ENCODE measurements at places on chromosomes 16 and 17.

DNA sequence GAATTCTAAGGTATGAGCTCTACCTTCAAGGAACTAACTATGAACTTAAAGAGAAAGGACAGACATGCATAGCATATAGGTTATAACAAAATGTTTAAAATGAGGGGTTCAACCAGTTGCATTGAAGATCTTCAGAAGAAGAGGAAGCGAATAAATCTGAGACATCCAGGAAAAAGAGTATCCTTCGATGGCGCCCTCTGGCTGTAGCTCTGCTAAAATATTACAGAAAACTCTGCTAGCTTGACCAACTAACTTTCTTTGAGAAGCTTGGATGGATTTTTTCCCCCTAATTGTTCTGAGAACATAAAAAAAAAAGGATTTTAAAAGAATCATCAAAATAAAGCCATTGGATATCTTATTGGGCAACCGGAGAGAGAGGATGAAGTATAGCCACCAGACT lies 659.9 kb upstream of the SOX9 start:
- DNase-seq, result no peak

- no peak for DNase-seq
Observed at GRCh38 chr17:50194140-50194933, 7.1 kb downstream of the COL1A1 start.

GRCh38 chr16:79284766-79285165 lies 315.8 kb downstream of the MAF start:
- DNase-seq, result no peak

DNA sequence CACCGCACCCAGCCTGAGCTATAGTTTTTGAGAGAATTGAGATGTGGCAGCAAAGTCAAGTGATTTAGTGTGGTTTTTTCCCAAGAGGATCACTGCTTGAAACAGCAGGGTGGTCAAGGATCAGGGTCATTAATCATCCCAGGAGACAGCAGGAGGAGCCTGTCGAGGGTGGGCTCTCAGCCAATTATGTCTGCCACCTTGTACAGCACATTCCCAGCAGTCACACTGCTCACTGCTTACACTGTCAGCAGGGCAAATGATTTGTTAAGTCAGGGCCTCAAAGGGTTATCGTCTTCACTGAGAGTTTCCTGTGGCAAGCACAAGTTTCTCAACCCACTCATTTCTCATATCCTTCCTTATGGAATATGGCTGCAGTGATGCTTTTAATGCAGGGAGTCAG lies 13.2 kb downstream of the B3GNT9 start:
- DNase-seq, result no peak

- no peak for DNase-seq
Observed at GRCh38 chr17:81651692-81652091, 4.7 kb downstream of the PDE6G start.

GRCh38 chr17:10875984-10876555 lies 38.2 kb upstream of the PIRT start:
- peak; percentile 20 for DNase-seq

- no peak for DNase-seq
Observed at GRCh38 chr17:3900646-3901045, 7.8 kb upstream of the CAMKK1 start.

- no peak for DNase-seq
Observed at GRCh38 chr17:32827227-32827626, 49.7 kb downstream of the MYO1D start.

DNA sequence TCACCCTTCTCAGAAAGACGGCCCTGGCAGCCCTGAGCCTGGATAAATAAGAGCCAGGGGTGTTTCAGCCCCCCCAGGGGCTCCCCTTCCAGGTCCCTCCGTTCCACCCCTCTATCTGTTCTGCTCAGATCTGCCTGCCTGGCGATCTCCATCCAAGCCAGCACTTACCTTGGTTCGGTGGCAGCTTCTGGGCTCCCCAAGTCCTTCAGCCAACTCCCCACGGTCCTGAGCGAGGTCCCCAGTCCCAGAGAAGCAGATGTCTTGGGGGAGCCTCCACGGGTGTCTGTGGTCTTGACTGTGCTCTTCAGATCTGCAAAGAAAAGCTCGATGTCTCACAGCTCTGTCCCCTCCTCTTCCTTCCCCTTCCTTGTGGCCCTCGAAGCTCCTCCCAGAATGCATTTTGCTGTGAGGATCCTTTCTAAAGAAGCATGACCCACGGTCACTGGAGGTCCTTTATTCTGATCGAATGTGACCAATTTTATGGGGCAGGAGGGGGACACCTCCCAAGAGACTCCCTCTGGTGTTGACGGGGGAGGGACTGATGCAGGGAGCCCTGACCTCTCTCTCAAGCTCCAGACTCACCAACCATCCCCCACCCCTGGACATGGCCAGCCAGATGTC lies at the start of gene PIK3R6:
TSS of gene PIK3R6 (minus strand) at position 314 of the 621 bp plus-strand sequence. CDS start 17,880 bp downstream, outside the sequence.
- DNase-seq, result no peak

DNA sequence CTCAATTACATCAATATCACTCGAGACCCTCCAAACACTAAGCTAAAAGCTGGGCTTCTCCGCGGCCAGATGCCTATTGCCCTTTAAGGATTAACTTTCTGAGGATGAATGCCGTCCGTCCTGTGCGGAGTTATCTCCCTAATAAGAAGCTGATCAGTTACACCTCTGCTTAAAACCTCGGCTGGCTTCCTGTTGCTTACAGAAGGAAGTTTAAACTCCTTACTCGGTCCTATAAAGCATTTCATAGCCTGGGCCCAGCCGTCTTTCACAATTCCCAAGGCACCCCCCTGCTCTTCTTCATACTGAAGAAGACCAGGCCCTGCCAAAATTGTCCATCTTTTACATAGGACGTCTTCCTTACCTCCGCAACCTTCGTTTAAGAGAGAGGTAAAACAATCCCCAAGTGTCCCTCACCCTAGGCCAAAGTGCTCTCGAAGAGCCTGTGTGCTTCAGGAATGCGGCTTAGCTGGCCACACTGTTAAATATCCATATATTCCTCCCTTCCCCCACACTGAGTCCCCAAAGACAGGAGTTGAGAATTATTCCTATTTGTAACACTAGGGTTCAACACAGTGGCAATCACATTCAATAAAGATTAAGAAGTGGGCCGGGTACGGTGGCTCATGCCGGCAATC lies 112.6 kb upstream of the IRX5 start:
- DNase-seq, result no peak

GRCh38 chr17:74815550-74816370 lies 39.6 kb upstream of the NAT9 start:
- no peak for DNase-seq

GRCh38 chr17:46869975-46870803 lies 18.8 kb downstream of the WNT9B start:
- no peak for DNase-seq

DNA sequence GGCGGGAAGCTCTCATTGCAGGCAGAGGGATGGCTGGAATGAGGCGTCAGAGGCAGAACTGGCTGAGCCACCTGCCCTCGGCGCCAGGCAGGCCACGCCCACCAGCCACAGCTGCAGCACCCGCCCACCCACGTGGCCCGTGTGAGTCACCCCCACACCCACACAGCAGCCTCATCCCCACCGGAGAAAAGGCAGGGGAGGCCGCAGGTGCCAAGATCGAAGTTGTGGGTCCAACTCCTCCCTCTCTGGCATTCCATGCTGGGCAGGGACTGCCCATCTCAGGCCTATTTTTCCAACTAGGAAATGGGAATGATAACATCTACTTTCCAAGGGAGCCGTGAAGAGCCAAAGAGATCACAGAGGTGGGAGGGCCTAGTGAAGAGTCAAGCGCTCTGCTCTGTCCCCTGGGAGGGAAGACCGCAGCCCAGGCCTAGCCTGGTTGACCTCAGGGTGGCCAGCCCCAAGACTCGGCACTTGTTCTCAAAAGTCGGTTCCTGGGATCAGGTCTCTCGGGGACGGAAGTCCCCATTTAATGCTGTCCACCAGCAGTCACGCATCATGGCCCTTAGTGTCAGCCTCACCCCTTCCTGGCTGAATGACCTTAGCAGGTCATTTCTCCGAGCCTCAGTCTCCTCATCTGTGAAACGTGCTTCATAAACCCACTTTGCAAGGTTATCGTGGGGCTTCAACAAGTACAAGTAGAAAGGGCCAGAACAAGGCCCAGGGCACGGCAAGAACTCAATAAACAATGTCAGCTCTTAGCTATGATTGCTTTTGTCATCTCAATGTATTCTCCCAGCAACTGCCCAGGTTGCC lies at the start of gene TRPV3:
TSS of gene TRPV3 (minus strand) at position 45 of the 816 bp plus-strand sequence. CDS start 2,962 bp downstream, outside the sequence.
- DNase-seq, result peak; percentile 70

- DNase-seq, result no peak
Observed at GRCh38 chr16:80507538-80507937, 33.3 kb upstream of the DYNLRB2 start.

GRCh38 chr17:77681861-77682260 lies 276.6 kb upstream of the TNRC6C start:
- no peak for DNase-seq

- DNase-seq, result no peak
Observed at GRCh38 chr17:82804442-82805191, 35.2 kb downstream of the ZNF750 start.

GRCh38 chr17:17812211-17813054 lies 24.4 kb downstream of the SREBF1 start:
- DNase-seq, result peak; percentile 65

- no peak for DNase-seq
Observed at GRCh38 chr17:17460038-17460437, 16.8 kb upstream of the MED9 start.

GRCh38 chr17:72972263-72972951 lies 120.1 kb downstream of the SLC39A11 start:
- no peak for DNase-seq

DNA sequence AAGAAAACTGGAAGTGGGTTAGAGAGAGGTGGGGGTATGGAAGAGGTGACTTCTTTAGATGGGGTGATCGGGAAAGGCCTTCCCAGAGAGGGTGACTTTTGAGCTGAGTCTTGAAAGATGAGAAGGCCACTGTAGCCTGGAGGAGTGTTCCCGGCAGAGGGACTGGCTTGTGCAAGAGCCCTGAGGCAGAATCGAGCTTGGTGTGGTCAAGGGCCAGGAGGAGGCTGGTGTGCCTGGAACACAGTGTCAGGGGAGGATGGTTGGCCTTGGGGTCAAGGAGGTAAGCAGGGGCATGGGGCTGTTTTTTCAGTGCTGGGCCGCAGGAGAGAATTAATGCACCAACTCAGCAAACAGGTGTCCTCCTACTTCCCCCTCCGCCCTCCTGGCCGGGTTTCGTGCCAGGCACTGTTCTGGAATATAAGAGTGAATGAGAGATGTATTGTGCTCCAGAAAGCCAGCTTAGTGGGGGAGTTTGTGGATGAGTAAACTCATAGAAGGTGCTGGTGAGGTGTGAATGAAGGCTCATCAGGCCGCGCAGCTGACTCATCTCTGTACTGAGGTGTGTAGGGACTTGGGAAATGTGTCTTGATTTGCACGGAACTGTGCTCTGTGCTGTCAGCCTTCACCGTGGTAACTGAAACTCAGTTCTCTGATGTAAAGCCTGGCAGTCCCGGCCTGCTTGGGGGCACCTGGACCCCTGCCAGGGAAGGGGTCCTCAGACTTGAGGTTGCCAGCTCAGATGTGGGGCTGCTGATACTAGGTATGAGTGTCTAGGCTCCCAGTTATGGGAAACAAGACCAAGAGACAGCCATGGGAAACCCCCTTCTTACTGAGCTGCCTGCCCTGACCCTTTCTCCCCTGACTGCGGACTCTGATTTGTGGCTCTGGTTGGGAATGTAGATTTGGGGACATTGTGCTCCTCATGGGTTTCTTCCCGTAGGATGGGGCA lies 15.3 kb downstream of the KSR1 start:
- peak; percentile 67 for DNase-seq

GRCh38 chr16:23286131-23286532 lies 16.0 kb upstream of the SCNN1B start:
- DNase-seq, result no peak

GRCh38 chr17:34601416-34601815 lies 22.0 kb downstream of the TMEM132E start:
- DNase-seq, result no peak

- no peak for DNase-seq
Observed at GRCh38 chr16:78365366-78365765, 265.9 kb downstream of the WWOX start.

DNA sequence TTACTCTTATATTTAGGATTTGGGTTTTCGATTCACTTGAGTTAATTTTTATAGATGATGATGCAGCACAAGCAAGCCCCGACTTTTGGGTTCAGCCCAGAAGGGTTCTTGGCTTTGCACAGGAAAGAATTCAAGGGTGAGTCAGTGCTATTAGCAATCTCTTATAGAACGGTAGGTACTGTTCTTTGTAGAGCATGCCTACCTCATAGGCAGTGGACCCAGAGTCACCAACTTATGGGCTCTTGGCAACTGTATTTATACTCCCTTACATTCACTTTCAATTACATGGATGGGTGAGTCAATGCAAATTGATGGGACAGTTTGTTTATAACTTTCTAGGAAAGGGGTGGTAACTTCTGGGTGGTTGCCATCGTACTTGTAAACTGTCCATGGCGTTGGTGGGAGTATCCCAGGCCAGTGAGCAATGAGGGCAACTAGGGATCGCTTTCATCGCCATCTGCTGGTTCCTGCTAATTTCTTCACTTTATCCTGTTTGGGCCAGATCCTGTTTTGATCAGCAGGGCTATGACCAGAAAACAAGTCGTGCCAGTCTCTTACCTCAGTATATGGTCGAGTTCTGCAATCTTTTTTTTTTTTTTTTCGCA lies 362.6 kb downstream of the CNTNAP4 start:
- no peak for DNase-seq

- DNase-seq, result no peak
Observed at GRCh38 chr16:88529596-88529995, 40.6 kb upstream of the ZC3H18 start.

DNA sequence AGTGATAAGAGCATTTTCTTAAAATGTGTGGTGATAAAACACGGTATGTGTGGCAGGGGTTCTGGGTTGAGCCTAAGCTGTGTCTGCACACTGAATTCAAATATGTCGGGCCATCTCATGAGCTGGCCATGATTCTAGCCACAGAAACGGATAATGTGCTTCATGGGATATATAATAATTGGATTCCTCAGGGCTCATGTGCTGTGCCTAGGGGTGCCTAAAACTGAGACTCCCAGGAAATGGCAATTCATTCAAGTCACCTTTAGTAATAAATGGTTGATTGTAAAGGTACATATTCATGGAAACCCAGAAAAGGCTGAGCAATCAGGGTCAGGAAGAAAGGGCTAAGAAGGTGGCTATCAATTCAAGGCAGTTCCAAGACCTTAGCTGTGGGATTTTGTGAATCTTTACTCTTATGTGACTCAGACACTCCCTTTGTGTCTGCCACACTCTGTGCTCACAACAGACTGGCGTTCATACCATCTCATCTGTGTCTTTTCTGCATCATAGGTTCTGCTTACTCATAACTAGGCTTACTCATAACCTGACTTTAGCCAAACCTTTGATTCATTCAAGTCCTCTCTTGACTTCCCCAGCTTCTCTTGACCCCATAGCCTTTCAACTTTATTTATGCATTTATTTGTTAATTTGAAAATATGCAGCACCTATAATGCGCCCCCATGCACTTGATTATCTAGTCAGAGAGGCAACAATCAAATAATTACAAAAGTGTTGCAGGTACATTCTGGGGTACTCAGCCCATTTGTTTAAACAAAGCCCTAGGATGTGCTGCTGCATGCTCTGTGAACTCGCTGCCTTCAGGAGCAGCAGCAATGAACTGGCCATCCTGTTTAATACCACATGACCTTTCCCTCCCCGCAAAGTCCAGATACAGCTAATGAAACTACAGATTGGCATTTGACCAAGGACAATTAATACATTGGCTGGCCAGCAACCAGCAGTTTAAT lies 28.4 kb upstream of the MED13 start:
- DNase-seq, result no peak

All from stimulated activated CD4-positive, alpha-beta T cell treated with anti-CD3 and anti-CD28 coated beads, Interleukin-2, amount 100 ng/mL, for 48 hours (primary cell).